ENCODE measurements at places on chromosomes 2 and 18.
A peak's percentile ranks its signal among the peaks of the same experiment; 100 is the strongest.

- no peak for DNase-seq
Observed at GRCh38 chr2:121451398-121451797, 79.3 kb upstream of the RNU4ATAC start.

- DNase-seq: no peak
Observed at GRCh38 chr2:62672601-62673000, 32.9 kb upstream of the EHBP1 start.

DNA sequence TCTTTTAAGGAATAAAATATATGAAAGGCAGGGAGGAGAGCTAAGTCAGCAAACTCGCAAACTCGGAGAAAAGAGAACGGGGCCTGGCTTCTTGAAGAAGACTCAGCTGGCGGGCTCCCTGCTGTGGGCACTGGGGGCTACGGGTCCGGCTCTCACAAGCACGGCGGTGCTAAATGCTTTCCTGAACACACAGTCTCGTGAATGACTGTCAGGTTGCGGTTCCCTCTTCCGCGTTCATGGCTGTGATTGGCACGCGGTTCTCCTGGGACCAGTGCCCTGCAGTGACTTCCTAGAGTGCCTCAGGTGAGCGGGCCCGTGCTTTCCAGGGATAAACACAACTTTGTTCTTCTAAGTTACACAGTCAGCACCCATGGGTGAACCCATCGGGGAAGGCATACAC lies 208.4 kb downstream of the HDAC4 start:
- no peak for DNase-seq

DNA sequence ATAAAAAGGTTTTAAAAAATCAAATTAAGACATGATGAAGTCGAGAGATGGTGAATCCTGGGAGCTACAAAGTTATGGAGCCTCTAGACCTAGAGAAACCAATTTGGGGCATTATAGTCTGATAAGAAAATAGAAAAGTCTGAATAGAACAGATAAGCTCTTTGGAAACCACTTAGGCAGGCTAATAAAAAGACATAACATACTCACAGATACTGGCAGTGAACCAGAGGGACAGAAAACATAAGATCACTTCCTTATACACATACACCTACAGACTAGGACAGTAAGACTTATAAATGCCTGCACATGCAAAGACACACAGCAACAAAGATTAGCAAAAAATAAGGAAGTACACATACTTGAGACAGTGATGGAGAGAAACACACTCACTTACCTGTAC lies 20.0 kb downstream of the SMC6 start:
- no peak for DNase-seq

- DNase-seq: no peak
Observed at GRCh38 chr2:180962727-180963314, 17.6 kb upstream of the UBE2E3 start.

GRCh38 chr2:69305166-69305565 lies 81.9 kb downstream of the GFPT1 start:
- no peak for DNase-seq

DNA sequence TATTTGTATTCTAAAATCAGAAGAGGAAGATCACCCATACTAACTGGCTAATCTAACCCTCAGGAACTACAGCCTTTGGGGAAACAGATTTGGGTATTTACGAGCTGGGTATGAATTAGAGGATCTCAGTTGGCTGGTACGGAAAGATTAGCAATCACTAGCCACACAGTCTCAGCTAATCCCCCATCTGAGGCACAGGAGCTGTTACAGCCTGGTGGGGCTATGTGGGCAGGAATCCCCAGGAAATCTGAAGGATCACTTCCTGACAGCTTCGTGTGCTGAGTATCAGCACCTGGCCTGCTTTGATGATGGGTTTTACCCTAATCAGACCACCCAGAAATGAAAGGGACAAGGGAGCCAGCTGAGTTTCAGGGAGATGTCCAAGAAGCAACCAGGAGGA lies 206.3 kb downstream of the AFF3 start:
- no peak for DNase-seq

- no peak for DNase-seq
Observed at GRCh38 chr18:9153256-9153655, 16.7 kb downstream of the ANKRD12 start.

DNA sequence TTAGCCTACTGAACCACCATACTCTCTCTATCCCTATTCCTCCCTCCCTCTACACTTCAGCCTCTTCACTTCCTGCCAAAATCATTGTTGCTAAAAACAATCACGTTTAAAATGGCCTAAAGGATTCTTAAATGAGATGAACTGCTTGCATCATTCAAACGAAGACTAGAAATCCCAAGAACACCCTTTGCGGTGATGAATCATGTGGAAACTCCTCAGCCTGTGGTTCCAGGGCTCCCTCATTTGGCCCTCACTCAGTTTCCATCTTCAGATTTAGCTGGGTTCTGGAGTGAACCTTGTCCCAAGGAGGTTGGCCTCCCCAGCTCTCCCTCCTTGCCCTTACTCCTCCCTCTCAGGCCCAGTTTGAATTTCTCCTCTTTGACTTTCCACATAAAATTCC lies 125.6 kb upstream of the CDC42EP3 start:
- DNase-seq: no peak

GRCh38 chr2:120509213-120509815 lies 163.4 kb downstream of the INHBB start:
- no peak for DNase-seq

- DNase-seq: no peak
Observed at GRCh38 chr2:71526141-71526540, 72.8 kb downstream of the DYSF start.

- no peak for DNase-seq
Observed at GRCh38 chr2:238513346-238513745, 86.6 kb downstream of the ASB1 start.

GRCh38 chr2:215981115-215981514 lies 32.2 kb downstream of the MREG start:
- DNase-seq: no peak

DNA sequence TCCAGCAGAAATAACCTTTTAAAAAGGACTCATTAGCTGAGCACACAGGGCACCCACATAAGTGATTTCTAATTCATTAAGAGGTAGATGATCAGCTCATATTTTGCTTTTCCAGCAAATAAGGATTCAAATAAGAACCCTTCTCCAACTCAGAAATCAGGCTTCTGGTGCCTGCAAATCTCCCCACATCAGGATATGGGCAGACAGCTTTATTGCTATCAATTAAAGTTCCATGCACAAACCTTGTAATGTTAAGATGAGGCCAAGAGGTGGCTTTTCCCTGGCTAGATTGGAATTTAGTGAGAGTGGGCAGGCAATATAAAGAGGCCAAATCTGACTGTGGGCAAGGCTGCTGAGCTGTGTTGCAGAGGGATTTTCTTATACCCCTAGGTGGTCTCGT lies 193.6 kb downstream of the SH3RF3 start:
- DNase-seq: no peak

- no peak for DNase-seq
Observed at GRCh38 chr2:235227590-235227989, 266.3 kb upstream of the AGAP1 start.

DNA sequence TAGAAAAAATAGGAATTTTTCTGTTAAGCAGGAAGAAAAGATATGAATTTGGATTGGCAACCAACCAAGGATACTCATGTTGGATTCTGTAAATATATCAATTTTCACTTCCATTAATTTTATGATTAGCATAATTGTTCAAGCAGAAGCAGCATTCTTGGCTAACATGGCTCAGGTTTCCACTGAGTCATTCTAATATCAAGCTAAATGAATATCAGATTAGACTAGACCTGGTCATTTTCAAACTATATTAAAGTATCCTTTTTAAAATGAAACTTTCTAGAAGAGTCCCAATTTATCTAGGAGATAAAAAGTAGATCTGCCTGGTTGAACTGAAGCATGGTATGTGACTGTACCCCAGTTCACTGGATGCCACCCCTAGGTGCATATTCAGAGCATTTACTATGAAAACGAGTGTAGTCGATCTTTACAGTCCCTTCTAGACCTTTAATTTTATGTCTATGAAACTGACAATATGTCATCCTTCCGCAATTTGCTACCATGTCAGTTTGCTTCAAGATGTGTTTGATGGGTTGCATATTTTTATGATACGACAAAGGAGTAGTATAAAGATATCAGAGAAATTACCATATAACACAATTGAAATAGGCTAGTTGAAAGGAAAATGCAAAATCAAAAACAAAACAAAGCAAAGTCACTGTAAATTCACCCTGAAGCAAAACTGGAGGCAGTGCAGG lies 704.9 kb downstream of the ERBB4 start:
- DNase-seq: no peak

- no peak for DNase-seq
Observed at GRCh38 chr18:10418836-10419235, 35.6 kb upstream of the APCDD1 start.

DNA sequence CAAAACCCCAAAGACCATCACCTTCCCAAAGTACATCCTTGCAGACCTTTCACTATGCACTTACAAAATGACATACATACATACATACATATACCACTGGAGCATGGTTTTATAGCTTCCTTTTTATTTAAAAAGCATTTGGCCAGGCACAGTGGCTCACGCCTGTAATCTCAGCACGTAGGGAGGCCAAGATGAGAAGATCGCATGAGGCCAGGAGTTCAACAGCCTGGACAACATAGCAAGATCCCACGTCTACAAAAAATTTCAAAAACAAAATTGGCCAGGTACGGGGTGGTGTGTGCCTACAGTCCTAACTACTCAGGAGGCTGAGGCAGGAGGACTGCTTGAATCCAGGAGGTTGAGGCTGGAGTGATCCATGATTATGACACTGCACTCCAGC lies 29.9 kb upstream of the ADAM17 start:
- DNase-seq: no peak

- DNase-seq: no peak
Observed at GRCh38 chr2:175892046-175892445, 110.0 kb downstream of the LNPK start.

- DNase-seq: no peak
Observed at GRCh38 chr2:52895726-52896340, 871.8 kb upstream of the CHAC2 start.

- peak; percentile 58 for DNase-seq
Observed at GRCh38 chr2:165634855-165635254, 159.2 kb downstream of the GALNT3 start.

DNA sequence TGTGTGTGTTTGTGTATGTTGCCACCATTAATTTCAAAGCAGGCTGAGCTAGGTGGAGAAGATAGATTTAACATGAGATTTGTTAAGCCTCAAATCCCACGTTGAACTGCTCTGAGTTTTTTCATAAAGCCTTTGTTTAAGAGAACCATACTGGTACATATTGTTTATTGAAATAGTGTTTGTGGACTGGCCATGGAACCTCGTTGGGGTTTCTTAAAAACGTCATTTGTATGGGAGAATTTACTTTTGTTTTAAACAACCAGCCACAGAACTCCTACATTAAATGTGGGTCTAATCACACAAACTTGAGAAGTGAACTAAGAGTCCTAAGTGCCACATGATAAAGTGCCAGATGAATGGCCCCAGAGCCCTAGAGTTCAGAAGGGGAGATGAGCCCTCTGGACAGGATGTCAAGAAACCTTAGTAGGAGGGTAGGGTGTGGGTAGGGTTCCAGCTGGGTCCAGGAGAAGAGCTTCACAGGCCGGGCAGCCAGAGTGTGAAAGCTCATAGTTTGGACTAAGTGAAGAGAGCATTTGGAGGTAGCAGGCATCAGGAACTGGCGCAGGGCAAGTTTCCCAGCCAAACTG lies 120.6 kb upstream of the EML6 start:
- no peak for DNase-seq

GRCh38 chr2:188629753-188630527 lies 338.3 kb downstream of the GULP1 start:
- no peak for DNase-seq

GRCh38 chr2:21021430-21021829 lies 22.4 kb downstream of the APOB start:
- no peak for DNase-seq

DNA sequence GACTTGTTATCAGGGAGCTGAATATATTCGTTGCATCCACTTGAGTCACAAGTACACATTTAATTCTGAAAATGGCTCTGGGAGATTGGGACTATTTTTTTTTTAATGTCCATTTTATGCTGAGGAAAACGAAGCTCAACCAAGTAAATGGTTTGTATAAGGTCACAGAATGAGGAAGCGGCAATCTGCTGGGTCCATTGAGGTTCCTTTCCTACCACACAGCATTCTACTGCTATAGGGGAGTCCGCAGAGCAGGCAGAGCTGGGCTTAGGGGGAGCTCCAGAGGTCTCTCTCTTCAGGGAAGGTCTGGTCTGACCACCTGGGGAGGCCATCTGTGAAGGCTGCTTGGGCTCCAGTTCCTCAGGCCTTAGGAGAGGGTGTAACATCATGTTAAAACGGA lies 77.9 kb downstream of the MCFD2 start:
- DNase-seq: no peak

GRCh38 chr2:24329700-24330099 lies 30.6 kb downstream of the ITSN2 start:
- no peak for DNase-seq

DNA sequence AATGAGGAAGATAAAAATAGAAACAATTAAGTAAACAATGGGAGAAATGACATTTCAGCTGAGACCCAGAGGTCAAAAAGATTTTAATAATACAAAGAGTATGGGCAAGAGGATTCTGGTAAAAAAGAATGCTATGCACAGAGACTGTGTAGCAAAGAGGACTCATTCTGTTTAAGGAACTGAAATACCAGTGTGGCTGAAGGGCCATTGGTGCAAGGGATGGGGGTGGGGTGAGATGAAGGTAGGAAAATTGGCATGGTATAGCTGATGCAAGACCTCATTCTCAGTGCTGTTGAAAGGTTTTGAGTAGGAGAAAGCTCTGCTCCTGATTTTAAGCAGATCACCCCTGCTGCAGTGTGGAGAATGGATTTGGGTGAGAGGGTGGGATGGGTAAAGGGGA lies 10.8 kb downstream of the GALNT1 start:
- no peak for DNase-seq

DNA sequence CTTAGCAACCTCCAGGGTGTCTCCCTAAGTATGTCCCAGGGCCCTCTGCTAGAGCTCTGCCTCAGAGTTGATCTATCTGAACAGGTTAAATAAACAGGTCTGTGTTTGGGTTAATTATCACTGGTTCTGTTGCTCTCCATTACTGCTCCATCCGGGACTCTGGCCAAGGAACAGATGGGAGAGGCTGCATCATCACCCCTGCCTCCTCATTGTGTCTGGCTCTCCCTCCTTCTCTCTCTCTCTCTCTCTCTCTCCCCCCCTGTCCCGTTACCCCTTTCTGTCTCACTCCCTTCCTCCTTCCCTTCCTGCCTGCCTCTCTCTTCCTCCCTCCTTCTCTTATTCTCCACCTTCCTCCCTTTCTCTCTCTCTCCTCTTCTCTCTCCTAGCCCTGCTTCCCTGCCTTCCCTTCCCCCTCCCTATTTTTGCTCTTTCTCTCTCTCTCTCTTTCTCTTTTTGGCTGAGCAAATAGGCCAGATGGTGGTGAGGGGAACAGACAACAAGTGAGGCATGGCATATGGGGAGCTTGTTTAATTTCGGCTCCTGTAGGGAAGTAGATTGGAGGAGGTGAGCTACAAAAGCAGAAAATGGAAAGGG lies 62.1 kb downstream of the SETBP1 start:
- DNase-seq: peak; percentile 98

DNA sequence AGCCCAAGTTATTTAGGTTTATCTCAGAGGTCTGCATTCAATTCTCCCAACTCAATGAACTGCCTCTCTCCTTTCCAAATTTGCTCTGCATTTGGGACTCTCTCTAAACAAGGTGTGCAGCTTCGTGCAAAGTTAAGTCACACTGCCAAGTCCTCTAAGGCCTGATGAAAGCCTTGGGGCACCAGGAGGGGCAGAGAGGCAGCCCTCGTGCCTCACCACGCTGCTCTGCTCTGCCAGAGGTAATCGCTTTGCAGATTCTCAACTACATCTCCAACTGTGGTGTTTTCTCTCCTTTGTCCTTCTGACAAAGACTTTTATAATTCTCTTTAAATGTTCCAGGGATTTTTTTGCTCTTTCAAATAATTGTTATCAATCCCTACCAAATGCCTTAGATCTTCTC lies 283.0 kb downstream of the MEIS1 start:
- no peak for DNase-seq
